Erythroblast (primary cell): ENCODE measurements at places on chromosomes 6 and 20.

DNA sequence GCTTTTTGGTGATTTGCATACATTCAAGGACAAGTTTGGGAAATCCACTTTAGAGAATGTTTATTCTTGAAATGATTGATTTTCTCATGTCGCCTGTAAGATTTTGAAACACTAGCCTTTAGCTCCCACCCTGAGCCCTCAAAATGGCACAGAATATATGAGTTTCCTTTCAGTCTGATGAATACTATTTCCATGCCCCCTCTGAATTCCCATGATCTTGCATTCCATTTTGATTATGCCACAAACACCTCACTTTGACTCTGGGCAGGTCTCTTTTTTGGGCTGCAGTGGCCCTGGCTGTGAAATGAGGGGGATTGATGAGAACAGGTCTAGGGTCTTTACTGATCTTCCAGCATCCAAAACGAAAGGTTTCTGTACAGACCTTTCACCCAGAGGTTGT lies 50.4 kb downstream of the SULF2 start:
- DNase-seq: no peak

- no peak for DNase-seq
Observed at GRCh38 chr6:36716476-36717093, 19.0 kb downstream of the RAB44 start.

DNA sequence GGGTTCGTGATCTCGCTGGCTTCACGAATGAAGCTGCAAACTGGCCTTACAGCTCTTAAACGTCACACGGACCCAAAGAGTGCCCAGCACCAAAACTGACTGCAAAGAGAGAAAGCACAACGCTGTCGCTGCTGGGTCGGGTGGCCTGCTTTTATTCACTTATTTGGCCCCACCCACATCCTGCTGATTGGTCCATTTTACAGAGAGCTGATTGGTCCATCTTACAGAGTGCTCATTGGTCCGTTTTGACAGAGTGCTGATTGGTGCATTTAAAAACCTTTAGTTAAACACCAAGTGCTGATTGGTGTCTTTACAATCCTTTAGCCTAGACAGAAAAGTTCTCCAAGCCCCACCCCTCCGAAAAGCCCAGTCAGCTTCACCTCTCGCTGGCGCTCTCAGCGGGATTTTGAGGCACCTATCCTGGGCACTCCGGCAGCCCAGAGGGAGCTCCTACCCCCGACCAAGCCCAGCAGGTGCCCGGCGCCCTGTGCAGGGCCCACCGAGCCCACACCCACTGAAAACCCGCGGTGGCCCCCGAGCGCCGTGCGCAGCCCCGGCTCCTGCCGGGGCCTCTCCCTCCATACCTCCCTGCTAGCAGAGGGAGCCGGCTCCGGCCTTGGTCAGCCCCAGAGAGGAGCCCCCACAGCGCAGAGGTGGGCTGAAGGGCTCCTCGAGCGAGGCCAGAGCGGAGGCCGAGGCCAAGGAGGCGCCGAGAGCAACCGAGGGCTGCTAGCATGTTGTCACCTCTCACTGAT lies 40.0 kb upstream of the SMAP1 start:
- no peak for DNase-seq

DNA sequence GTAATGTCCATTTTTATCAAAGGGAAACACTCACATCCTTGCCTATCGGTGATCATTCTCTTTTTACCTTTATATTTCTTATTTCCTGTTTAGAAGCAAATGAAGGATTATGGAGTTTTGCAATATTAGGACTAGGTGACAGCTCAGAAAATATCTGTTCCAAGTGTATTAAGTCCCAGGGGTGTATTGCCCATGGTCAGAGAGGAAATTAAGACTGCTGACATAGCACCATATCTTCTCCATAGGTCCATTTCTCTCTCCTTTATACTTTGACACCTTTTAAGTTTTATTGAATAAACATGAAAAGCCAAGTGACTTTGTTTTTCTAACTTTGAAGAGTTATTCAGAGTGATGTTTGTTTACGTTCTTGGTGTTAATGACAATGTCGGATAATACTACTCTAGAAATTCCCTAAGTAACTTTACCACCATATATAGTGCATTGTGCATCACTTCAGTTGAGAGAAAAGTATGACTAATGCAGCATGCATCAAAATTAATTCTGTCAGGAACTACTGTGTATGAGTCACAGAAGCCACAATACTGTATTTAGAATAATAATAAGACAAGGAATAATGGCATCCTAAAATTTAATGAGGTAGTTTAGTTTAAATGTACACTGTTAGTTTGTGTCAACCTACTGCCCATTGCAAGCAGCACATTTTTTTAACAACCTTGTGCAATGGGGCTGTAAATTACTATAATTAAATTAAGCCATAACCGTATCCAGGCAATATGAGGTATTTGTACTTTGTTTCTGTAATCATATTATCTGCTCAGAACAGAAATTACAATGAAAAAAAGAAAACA lies 474.4 kb upstream of the RNF217 start:
- DNase-seq: no peak

DNA sequence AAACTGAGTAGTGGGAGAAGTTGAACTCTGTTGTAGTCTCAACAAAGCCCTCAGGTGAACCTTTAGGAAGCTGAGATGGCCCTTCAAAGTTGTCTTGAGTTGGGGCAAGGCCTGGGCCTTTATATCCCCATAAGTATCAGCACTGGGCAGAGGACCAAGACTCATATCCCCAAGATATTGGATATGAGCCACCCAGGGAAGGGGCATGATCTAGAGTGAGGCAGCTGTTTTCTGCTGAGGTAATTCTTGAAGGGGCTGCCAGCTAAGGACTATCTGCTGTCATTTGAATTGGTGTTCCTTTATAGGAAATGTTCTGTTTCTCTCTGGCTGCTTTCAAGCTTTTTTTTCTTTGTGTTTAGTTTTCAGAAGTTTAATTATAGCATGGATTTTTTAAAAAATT lies 140.7 kb upstream of the FLRT3 start:
- DNase-seq: no peak

DNA sequence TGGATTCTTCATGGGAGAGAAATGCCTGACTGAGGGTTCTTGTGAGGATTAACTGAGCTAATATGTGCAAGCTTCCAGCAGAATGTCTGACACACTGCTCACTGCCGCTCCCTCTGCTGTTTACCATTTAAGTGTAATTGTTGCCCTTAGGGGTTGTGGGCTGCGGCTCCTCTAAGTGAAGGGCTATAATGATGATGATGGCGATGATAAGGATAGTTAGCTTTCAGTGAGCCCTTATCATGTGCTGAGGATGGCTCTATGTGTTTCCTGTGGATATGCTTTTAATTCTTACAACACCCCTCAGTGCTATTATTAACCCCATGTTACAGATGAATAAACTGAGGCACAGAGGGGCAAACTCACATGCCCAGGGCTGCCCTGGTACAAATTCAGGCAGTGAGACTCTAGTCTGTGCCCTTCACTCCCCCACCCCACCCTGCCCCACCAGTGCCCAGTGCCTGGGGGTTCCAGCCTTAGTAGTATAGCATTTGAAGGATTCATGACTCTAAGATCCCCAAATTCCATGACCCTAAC lies 33.4 kb downstream of the TGM2 start:
- no peak for DNase-seq

GRCh38 chr20:46772901-46773300 lies 63.5 kb downstream of the SLC2A10 start:
- no peak for DNase-seq

GRCh38 chr6:98529364-98529763 lies 305.0 kb upstream of the POU3F2 start:
- no peak for DNase-seq

GRCh38 chr20:34512955-34513419 lies 3.2 kb upstream of the DYNLRB1 start:
- peak; percentile 91 for DNase-seq

GRCh38 chr20:25197183-25197869 lies 1.8 kb downstream of the ENTPD6 start:
- no peak for DNase-seq

DNA sequence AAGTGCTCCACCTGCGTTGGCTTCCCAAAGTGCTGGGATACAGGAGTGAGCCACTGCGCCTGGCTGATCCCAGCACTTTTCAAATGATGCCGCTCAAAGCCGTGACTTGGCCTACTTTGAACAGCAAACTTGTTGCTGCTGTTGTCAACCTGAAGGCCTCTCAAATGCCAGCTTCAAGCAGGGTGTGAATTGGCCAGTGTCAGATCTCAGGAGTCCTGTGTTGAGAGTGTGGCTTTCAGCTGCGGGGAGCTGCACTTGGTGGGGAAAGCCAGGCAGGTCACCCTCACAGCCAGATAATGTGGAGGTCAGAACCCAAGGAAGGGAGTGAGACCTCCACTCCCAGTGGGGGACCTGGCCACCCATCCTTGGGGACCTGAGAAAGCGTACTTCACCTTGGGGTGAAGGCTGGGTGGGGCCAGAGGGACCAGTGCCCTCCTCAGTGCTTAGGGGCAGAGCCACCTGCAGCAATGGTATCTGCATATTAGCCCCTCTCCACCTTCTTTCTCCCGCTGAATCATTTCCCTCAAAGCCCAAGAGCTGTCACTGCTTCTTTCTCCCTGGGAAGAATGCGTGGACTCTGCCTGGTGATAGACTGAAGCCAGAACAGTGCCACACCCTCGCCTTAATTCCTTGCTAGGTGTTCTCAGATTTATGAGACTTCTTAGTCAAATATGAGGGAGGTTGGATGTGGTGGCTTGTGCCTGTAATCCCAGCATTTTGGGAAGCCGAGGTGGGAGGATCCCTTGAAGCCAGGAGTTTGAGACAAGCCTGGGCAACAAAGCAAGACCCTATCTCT lies 19.1 kb upstream of the PANK2 start:
- DNase-seq: no peak

DNA sequence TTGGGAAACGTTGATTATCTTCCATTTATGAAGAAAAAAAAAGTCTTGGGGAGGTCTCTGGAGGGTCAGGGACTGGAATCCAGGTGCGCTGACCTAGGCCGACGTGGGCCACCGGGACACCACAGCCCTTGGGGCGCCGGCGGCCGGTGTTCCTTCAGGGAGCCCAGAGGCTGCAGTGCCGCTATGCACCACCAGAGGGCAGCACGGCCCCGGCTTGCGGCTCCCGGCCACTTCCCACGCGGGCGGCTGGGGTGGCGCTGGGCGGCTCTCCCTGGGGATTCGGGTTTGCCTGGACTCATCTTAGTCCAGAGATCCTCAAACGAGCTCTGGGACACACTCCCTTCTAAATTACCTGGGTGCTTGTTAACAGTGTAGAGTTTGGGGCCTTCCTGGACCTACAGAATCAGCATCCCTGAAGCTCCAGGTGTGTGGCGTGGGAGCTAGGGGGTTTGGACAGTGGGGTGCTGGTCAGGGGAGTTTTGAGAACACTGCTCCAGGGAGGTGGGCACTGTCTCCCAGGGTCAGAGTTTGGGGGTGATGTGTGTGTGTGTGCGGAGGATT lies 23.0 kb upstream of the GTSF1L start:
- DNase-seq: peak; percentile 73

- peak; percentile 57 for DNase-seq
Observed at GRCh38 chr20:17507032-17507431, 24.1 kb downstream of the BFSP1 start.

- peak; percentile 58 for DNase-seq
Observed at GRCh38 chr20:44309763-44310663, 989 bp downstream of the FITM2 start.

GRCh38 chr20:44651684-44652423 lies at the start of gene ADA:
Gene ADA (minus strand): TSS chr20:44651699. CDS start chr20:44651607, 92 bp downstream.
- peak; percentile 44 for DNase-seq

DNA sequence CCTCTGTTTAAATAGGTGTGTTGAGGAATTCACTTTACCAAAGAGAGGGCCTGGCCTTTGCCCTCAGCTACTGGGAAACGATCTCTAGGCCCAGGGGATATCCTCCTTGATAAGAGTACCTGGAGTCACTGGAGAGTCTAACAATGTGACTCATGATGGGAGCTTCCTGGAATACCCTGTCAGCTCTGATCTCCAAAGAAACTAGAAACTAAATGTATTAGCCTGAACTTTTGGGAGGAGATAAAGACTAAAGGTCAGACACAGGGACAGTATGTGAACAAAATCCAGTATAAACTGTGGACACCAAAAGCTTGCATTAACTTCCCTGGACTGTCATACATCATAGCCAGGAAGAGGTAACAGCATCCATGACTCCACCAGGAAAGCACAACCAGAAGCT lies 148.5 kb downstream of the RNGTT start:
- DNase-seq: no peak

GRCh38 chr20:59735486-59735885 lies 131.1 kb downstream of the PHACTR3 start:
- no peak for DNase-seq

- no peak for DNase-seq
Observed at GRCh38 chr20:2706688-2707352, 14.2 kb downstream of the EBF4 start.

DNA sequence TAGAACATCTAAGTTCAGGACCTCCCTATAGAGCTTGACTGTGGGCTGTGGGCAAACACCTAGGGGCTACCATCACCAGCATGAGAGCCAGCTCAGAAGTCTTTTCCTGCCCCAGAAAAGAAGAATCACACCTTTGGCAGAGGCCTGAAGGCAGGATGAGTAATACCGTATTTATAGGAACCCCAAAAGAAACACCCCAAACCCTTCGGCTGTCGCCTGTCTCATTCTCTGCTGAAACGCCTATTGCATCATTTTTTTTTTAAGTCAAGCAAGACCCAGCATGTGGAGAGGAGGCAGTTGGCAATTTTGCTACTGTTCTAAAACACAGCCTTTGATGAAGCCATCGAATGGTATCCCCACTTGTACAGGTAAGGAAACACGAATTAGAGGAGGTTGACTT lies 436.4 kb downstream of the TFAP2A start:
- DNase-seq: no peak

DNA sequence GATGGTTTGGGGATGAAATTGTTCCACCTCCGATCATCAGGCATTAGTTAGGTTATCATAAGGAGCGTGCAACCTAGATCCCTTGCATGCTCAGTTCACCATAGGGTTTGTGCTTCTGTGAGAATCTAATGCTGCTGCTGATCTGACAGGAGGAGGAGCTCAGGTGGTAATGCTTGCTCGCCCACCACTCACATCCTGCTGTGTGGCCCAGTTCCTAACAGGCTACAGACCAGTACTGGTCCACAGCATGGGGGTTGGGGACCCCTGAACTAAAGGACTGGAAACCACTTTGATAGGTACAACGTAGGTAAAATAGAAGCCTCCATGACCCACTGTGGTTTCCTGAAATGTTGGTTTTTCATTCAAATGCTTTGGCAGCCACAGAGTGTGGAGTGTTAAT lies 109.3 kb upstream of the PROKR2 start:
- DNase-seq: no peak

GRCh38 chr20:15033891-15034290 lies 696.5 kb upstream of the FLRT3 start:
- DNase-seq: no peak

GRCh38 chr6:167125410-167125809 lies 2.5 kb downstream of the CCR6 start:
- no peak for DNase-seq

- DNase-seq: peak; percentile 68
Observed at GRCh38 chr20:57417830-57418780, 26.9 kb downstream of the RBM38 start.

GRCh38 chr6:144305985-144306384 lies 20.9 kb downstream of the UTRN start:
- DNase-seq: no peak

DNA sequence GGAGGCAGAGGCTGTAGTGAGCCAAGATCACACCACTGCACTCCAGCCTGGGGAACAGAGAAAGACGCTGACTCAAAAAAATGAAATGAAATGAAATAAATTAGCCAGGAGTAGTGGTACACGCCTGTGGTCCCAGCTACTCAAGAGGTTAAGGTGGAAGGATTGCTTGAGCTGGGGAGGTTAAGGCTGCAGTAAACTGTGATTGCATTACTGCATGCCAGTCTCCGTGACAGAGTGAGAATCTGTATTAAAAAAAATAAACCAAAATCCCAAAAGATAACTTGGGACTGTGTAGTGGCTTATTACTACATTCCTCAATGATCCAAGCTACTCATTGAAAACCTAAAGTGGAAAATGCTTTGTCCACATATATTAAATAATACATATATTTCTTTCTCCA lies 87.0 kb downstream of the SGK1 start:
- DNase-seq: no peak
